ENCODE measurements at places on chromosomes 2 and 18.

GRCh38 chr2:14348247-14348646 lies 284.3 kb upstream of the LRATD1 start:
- no peak for DNase-seq

DNA sequence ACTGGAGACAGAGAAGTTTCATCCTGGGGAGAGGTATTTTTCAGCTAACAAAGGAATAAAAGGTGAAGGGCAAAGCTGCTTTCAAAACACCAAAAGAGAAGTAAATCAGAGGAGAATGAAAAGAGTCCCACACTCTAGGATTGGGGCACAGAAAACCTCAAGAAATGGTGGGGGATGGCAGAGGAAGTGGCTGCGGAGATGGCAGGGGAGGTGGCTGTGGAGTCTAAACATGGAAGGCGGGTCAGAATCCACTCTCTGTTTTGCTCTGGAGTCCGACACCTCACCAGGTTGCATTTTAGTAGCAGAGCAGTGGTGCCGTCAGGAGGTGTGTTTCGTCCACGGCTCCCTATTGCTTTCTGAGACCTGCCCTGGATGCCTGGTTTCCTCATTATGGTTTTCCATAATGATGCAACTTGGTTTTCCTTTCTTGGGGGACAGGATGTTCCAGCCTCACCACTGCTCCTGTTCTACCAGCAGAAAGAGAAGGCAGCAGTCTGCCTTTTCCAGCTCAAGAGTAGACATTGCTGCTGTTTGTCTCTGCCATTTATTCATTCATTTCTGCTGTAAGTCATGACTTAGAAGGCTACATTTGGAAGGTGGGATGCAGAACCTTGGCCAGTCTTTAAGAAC lies 188.7 kb downstream of the ANKRD44 start:
- no peak for DNase-seq

DNA sequence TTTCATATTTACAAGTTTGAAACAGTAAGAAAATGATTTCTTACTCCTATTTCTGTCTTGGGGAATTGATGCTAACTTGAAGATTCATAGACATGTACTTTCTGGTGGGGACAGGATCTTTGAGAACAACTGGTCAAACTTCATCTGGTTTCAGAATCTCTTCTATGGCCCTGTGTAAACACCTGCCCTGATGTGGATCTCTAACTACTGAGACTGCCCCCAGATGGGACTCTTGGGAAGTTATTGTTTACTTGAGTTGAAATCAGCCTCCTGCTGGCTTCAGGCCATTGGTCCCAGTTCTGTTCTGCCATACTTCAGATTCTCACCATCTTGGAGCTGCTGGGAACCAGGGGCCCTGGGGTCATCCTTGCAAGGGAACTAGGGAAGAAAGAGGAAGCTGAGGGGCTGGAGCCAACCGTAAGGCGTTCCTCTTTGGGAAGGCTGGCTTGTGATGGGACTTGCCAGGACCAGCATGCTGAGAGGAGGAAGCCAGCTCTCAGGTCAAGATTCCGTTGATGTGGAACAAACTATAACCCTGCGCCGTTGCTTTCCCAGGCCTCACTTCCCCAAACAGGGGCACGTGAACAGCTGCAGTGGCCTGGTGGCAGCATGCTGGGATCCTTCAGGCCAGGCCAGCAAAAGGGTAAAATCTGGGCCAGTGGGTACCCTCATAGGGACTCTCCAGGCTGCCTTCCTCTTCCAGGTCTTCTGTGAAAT lies 135.5 kb upstream of the CXCR4 start:
- no peak for DNase-seq

GRCh38 chr2:203476881-203477280 lies 58.2 kb downstream of the RAPH1 start:
- DNase-seq = no peak

- DNase-seq = no peak
Measured at GRCh38 chr2:203625701-203626100, 80.7 kb upstream of the CD28 start.

DNA sequence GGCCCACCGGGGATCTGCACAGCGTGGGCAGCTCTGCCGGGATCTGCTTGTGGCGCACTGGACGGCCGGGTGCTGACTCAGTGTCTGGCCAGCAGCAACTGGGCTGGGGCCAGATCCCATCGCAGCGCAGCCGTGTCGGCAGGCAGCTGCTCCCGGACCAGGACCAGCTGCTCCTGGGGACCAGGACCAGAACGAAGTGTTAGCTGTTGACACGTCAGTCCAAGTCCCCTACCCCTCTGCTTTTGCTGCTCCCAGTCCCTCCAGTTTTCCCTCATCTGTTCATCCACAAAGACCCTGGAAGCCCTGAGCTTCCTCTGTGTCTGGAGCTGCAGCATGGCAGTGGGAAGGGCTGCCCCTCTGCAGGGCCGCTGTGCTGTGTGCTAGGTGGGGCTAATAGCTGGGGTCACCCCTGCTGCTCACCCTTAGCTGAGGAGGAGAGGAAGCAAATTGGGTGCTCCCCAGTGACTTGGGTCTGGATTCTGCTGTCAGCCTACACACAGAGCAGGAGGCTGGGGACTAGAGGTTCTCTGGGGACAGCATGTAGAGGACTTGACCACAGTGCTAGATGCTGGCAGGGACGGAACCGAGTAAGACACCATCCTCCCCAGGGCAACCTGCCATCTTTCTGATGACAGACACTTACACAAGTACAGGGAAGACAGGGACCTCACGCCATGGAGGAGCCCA lies 16.9 kb upstream of the KIF1A start:
- DNase-seq = no peak

DNA sequence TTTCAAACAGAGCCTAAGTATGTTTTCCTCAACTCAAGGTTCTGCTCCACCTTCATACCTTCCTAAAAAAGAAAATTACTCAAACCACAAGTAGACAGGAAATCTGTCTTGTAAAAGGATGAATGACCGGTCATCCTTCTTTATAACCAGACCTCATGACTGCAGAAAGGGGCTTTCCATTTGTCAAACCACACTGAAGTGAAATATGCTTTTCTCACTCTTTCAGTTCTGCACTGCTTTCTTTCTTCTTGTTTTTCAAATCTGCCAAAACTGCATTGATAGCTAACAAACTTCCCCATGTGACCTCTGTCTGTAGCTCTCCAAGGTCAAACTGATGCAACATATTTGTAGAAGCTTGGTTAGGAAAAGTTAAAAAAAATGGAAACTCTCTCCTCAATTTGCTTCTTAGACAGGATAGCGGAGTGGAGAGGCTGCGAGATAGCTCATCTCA lies 308.9 kb upstream of the CCDC68 start:
- DNase-seq = no peak

DNA sequence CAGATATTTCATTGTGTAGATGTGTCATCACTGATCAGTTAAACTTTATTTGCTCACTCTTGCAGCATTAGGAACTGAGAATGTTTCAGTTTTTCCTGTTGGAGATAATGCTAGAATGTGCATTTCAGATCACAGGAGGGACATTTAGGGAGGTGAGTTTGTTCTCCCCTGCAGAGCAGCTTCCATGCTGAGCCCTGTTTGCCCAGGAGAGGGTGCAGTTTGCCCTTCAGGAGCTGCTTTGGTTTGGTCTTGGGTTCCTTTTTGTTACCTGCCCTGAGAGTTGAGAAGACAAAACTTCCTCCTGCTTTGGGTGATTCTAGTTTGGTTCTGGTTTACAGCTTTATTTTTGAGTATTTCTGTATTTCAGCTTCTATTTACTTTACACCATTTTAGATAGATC lies 49.9 kb downstream of the DGKD start:
- DNase-seq = no peak

GRCh38 chr2:188382107-188382506 lies 90.4 kb downstream of the GULP1 start:
- no peak for DNase-seq

DNA sequence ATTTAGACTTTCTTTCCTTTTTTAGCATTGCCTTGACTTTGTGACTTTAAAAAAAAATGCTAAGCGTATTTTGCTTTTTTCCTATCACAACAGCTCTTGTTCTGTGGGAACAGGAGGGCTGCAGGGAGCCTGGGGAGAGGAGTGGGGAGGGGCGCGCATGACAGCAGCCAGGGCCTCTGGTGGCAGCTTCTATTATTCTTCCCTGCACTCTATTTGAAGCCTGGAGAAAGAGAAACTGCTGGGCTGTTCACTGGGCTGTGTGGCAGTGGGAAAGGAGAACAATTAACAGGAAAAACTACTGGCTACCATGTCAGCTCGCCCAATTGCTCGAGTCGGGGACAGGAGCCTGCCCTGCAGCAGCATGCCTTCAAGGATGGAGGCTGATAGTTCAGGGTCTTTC lies 119.0 kb upstream of the ZBTB14 start:
- DNase-seq = no peak

- DNase-seq = no peak
Measured at GRCh38 chr2:46545015-46545839, 65.9 kb downstream of the TMEM247 start.

- no peak for DNase-seq
Measured at GRCh38 chr2:55779459-55780421, 86.1 kb upstream of the PNPT1 start.

GRCh38 chr2:85806358-85807118 lies 52.7 kb downstream of the ATOH8 start:
- no peak for DNase-seq

- no peak for DNase-seq
Measured at GRCh38 chr2:11802782-11803191, 56.4 kb downstream of the LPIN1 start.

DNA sequence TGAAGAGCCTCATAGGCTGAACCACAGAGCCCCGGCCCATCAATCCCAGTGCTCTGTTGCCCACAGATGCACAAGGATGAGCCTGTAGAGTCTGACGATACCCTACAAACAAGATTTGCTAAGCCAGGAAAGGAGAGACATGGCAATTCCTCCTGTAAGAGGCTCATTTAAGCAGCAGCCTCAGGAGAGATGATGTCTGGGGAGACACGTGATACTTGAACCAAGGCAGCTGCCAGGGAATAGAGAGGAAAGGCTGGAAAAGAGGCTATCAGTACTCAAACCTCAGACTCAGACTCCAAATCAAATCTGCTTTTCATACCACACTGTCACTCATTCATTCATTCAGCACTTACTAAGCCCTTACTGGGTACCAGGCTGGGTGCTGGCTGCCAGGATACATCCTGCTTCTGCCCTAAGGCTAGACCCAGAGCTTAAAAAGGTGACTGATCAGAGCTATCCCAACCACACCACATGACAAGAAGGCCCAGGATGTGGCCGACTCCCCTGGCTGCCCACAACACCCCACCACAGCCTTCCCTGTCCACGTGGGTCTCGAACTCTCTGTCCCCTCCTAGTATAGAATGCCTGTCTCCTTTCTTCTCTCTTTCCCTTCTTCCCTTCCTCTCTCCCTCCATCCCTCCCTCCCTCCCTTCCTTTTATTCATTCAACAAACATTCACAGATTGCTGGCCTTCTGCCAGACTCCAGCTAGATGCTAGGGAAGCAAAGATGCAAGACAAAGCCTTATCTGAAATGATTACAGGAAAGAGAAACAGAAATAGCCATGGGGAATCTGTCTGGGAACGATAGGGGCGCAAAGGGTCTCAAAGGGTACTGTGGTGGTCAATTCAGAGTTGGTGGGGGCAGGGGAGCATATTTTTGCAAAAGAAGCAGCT lies 23.4 kb upstream of the KCNK3 start:
- DNase-seq = no peak

GRCh38 chr2:160492401-160493226 lies 993 bp downstream of the RBMS1 start:
- peak; percentile 55 for DNase-seq

DNA sequence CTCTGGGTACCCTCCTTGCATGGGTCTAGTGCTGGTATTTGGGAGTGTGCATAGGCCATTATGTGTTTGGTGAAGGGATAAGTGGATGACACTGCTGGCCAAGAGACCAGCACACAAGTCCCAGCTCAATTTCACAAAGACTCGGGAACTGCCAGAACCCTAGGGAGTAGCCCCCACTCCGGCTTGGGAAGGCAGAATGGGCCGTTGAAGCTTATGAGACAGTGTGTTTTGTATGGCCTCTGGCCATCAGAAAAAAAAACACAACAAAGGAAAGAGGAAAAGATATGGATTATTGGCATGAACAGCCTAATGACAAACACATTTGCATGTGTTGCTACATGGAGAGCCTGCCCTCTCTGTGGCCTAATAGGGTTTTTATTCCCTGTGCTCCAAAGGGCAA lies 144.2 kb downstream of the TTC32 start:
- DNase-seq = no peak

DNA sequence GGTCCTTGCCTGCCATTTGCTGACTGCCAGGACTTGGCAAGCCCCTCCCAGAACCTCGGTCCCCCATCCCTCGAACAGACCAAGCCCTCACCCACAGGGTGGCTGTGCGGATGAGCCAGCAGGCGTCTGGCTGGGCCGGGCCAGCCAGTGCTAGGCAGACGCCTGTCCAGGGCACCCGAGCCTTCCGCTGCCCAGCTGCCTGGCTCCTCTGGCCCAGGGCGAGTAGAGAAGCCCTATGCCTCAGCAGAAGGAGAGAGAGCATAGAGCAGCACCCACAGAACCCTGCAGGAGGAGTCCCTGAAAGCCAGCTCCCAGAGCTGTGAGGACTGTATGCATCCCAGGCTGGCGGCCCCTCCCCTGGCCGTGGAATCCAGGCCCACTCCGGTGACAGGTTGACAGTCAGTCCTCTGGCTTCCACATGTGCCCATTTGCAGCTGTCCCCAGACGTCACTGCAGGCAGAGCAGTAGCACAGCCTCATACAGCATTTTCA lies 62.1 kb upstream of the GLI2 start:
- DNase-seq = no peak

DNA sequence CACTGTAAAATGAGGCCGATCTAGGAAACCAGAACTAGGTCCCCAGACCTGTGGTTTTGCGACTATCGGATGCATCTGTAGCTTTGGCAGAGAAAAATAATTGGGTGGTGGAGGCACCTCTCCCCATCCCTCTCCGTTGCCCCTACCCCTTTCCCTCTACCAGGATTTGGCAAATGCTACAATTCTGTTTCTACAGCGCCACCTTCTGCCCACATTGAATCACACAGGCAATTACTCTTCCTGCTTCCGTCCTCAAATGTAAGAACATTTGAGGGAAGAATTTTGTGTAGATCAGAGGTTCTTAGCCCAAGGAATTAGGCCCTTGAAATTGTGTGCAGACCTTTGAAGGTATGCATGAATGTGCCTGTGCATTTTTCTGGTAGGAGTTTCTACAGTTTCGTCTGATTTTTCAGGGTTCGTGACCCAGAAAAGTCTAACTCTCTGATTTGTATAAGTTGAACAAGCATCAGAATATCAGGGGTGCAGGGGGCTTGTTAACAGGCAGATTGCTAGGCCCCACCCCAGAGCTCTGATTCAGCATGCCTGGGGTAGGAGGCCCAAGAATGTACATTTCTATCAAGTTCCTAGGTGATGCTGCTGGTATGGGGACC lies 11.2 kb downstream of the ATP6V1B1 start:
- DNase-seq = peak; percentile 21

Measured in tibial nerve (tissue), 4 donors.